H9 (cell line): ENCODE measurements at places on chromosomes 3 and 15.

- no peak for DNase-seq
Observed at GRCh38 chr15:88899251-88899650, 3.9 kb upstream of the HAPLN3 start.

DNA sequence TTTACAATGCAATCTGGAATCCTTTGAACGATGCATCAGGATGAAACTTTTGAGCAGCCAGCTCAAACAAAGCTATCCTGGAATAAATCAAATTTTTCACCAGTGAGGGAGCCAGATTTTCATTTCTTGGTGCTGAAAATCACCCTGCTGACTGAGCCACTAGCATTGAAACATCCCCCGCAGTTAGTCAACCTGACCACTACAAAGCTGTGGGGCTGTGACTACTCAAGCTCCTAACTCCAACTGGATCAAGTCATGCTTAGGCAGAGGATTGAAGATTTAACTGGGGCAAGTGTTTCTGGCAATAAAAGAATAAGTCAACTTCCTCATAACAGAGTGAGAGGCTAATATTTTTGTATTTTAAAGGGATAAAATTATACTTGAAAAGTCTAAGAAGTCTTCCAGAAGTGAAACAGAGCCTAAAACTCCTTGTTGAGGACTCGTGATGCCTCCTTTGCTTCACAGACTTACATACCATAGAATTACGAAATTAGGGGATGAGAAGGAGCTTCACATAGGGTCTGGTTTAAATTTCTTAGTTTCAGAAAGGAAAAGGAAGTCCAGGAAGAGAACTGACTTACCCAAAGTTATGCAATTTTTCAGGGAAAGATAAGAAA, 177.8 kb downstream of the SERPINI1 start:
- DNase-seq = peak; percentile 52

DNA sequence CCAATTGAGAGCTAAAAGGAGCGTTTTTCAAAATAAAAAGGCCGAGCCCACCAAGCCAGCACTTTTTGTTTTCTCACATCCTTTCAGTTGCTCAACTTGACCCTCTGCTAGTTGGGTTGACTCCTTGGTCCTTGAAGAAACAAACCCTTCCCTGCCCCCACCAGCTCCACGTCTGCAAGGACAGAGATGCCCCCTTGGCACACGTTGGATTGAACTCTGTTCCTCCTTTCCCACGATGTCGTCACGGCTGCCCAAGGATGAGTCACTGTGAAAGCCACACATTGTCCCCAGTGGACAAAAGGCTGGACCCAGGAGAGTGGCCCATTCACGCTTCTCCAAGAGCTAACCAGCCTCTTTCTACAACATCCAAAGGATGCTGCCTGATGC, 43.0 kb upstream of the SPATA12 start:
- DNase-seq = no peak

- DNase-seq = no peak
Observed at GRCh38 chr3:72155391-72156064, 370.6 kb upstream of the PROK2 start.

GRCh38 chr3:76554707-76555106, 485.2 kb upstream of the ROBO2 start:
- no peak for DNase-seq

GRCh38 chr3:120568598-120568997, 27.5 kb upstream of the NDUFB4 start:
- DNase-seq = no peak

DNA sequence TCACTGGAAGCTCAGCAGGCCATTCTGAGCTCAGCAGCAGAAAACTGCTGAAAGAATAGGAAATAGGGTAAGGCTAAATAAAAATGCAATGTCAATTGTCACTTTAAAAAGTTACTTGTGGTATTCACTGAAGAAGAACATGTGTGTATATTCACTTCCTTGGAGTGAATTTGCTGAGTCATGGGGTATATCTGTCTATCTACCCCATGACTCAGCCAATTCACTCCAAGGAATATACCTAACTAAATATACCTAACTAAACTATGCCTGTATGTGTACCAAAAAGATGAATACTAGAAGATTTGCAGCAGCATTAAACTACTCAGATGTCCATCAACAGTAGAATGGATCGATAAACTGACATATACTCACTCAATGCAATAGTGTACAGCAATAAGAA, 69.5 kb upstream of the KCNAB1 start:
- DNase-seq = no peak

DNA sequence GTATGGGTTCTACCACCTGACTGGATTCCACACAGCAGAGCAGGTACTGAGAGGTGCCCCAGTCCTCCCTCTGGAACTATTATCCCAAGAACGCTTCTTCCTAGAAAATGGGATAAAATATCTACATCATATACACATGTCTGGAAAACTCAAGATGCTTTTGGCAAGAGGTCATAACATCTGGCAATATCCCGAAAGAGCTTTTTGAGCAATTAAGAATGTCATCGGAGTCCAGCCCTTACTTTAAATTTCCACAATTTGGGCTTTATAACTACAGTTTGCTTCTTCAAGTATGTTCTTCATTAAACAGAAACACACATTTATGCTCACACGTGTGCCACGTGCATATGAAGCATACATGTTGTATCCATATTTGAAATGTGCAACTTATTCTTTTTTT, 365.9 kb upstream of the THBS1 start:
- no peak for DNase-seq

- DNase-seq = no peak
Observed at GRCh38 chr3:197501496-197501878, 54.3 kb downstream of the BDH1 start.

DNA sequence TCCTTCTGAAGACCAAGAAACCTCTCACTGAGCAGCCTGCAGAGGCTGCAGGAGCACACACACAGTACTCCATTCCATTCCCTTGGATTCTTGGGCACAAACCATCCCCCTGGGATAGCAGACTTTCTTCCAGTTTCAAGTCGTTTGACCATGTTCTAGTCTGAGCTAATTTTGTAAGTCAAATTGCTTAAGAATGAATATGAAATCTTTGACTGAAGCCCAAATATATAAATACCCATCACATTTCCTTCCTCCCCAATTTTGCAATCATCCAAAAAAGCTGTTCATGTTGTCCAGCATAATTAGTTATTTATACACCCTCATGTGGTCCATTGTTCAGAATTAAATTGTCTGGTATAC, 231.2 kb upstream of the TPRG1 start:
- no peak for DNase-seq
